ENCODE measurements at places on chromosomes 16 and 17.

- no peak for DNase-seq
Measured at GRCh38 chr16:30383521-30383920, 1.2 kb upstream of the SEPTIN1 start.

DNA sequence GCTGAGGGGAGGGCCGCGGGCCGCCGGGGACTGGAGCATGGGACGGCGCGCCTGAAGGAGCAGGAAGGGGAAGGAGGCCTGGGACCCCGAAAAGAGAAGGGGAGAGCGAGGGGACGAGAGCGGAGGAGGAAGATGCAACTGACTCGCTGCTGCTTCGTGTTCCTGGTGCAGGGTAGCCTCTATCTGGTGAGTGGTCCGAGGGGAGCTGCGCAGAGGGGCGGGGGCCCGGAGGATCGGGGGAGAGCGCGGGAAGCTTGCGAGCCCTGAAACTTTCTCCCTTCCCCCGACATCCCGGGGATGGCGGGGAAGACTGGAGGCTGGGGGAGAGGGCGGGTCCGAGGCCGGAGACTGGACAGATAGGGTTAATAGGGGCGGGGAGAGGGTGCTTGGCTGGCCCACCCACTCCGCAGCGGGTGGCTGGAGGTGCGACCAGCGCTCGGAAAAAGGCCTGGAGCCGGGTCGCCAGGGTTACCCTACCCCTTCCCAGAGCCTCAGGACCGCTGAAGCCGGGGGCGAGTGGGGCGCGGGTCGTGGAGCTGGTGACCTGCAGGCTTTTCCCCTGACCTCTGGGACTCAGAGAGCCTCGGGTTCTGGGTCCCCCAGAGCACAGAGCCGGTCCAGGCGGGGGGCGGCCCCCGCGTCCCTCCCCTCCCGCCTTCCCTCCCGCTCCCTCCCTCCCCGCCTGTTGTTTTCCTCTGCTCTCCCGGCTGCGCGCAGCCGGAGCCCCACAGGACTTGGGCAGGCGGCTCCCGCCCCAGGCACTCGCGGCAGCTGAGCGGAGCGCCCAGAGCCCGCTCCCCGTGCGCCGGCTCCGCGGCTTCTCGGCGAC is 631 bp downstream of the NXPH3 start:
- no peak for DNase-seq

GRCh38 chr16:61413021-61413420 is 623.2 kb downstream of the CDH8 start:
- DNase-seq = no peak

GRCh38 chr16:66294507-66294906 is 72.0 kb upstream of the CDH5 start:
- DNase-seq = no peak

DNA sequence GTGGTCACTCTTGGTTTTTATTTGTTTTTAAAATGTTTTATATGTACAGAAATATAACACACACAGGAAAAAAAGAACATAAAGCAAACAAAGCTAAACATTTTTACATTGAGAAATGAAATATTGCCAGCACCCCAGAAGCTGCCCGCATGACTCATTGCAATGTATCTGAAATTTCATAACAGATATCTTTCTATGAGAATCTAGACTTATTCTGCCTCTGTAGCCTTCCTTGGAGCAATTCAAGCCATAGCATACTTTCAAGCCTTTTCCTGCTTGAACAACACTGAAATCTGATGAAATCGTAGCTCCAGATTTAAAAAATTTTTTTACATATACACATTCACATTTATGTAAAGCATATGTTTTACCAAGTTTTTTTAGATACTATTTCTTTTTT is 86.9 kb downstream of the RBBP6 start:
- DNase-seq = peak; percentile 4

DNA sequence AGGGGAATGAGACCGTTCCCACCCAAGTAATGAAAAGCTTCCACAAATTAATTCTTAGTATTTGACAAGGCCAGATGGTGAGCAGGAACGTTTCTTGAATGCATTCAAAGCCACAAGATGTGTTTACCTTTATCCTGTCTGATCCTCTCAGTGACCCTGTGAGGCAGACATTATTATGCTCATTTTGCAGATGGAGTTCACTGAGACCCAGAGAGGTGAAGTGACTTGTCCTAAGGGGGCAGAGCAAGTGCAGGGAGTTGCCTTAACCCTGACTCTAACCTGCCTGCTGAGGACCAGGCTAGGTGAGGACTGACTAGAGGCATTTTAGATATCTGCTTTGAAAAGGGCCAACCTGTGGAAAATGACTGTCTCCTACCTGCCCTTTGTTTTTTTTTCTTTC is 156.7 kb downstream of the HAPSTR1 start:
- no peak for DNase-seq

- no peak for DNase-seq
Measured at GRCh38 chr17:42525221-42525620, 10.8 kb upstream of the NAGLU start.

GRCh38 chr17:36792849-36793248 is 144.4 kb upstream of the LHX1 start:
- no peak for DNase-seq

- DNase-seq = no peak
Measured at GRCh38 chr17:51251010-51251409, 8.8 kb downstream of the MBTD1 start.

All from NB4 (cell line).